ENCODE measurements at places on chromosomes 16 and 17.

- no peak for DNase-seq
Measured at GRCh38 chr16:54938212-54939028, 7.8 kb downstream of the IRX5 start.

GRCh38 chr17:57553991-57554825, 190.9 kb downstream of the CCDC182 start:
- no peak for DNase-seq

GRCh38 chr16:70750893-70751467, 50.0 kb downstream of the VAC14 start:
- DNase-seq, result no peak

GRCh38 chr17:79852748-79853147, 13.5 kb upstream of the CBX4 start:
- no peak for DNase-seq

Measured in activated T-cell treated with anti-CD3 and anti-CD28 coated beads for 4 hours (primary cell).